ENCODE measurements at places on chromosomes 7 and 10.
A peak's percentile ranks its signal among the peaks of the same experiment; 100 is the strongest.

- DNase-seq = no peak
These were observed 834 bp upstream of the TRIL start for GRCh38 chr7:28958980-28959347.

DNA sequence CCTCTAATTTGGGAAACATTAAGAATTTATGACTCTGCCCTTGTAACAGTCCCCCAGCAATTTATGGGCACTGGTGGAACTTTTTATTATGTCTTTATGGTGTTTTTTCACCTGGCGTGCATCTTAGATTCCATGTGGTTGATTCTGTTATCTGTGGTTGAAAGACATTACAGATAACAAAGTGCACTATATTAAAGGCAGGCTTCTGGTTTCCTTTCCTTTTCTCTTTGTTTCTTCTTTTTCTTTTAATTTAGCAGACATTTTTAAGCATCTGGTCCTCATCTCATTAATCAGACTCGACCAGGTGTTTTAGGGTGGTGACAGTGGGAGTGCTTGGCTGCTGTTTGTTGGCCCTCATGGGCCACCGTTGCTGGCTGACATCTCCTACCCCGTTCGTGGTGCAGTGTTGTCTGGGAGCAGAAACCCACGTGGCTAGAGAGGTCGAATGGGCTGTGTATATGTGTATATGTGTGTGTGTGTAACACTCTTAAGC lies 77.4 kb downstream of the LRMDA start:
- DNase-seq = no peak

- no peak for DNase-seq
These were observed 74.0 kb upstream of the SAMD8 start for GRCh38 chr10:75037171-75038153.

DNA sequence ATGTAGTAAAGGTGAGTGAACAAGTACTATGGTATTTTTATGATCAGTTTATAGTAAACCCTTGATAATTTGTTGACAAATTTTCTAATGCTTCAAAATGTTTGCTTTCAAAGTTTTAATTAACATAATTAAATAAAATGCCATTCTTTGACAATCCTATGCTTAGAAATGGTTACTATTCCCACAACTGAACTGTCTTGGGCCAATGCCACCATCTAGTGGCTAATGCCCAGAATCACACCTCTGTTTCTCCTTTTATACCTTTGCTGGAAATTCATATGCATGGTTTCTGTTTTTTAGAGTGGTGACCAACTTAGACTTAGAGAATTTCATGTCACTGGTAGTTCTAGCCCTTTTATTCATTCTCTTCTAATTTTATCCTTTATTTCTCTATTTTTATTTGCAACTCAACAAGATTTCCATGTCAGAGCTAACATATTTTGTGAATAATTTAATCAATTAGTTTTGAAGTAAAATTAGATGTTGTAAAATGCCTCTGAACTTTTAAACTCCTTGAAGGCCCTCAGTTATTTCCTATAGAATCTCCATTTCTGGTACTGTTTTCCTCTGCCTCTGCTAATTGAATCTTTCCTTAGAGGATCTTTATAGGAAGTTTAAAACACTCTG lies 31.1 kb downstream of the PCGF5 start:
- DNase-seq = peak; percentile 25

DNA sequence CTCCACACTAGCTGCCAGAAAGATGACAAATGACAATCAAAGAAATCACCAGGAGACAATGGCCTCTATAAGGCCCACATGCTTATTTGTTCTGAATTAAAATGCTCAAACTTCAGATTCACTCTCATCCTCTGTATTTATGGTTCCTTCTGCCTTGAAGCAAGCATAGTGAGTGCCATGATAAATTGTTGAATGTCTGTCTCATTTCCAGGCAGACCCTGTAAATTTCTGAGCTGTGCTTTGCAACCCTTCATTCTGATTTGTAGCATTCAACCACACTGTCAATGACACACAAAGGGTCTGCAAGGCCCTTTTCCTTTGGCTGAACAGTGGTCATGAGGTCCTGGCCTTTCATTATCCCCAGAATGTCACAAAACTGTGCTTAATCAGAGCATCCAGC lies 506.6 kb upstream of the GHITM start:
- no peak for DNase-seq

- peak; percentile 48 for DNase-seq
These were observed 36.2 kb downstream of the UNCX start for GRCh38 chr7:1268866-1269265.

GRCh38 chr7:55569797-55570196 lies 2.5 kb downstream of the VOPP1 start:
- no peak for DNase-seq

DNA sequence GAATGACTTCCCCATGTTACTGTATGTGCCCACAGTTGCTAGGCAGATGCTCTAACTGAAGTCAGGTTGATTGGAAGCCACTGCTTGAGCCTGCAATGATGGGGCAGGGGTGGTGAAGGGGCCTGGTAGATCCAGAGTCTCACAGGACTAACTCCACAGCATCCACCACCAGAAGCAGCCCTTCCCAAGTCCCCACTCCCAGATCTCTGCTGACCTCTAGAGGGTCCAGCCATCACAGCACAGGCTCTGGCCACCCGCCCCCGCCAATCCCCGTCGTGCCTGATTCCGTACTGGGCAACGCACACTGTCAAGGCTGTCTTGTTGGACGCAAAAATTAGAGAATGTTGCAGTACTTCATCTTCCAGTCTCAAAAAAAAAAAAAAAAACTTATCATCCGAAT lies 136.8 kb upstream of the PDE1C start:
- DNase-seq = no peak

- peak; percentile 74 for DNase-seq
These were observed 52.1 kb downstream of the TSPAN12 start for GRCh38 chr7:120805636-120806388.

DNA sequence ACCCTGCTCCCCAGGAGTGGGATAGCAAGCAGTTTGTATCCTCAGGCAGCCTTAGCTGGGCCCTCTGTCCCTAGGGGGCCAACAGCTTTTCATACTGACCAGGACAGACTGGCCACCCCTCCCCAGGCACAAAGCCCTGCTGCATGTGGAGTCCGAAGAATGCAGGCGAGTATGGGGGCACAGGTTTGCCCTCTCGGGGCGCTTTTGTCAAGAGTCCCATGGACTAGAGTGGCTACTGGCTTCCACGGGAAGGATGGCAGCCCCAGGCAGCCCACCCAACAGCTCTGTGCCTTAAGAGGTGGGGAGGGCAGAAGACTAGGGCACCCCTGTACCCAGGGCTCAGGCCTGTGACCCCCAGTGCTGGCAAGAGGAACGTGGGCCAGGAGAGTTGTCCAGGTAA lies 10.7 kb downstream of the CXCL12 start:
- no peak for DNase-seq

DNA sequence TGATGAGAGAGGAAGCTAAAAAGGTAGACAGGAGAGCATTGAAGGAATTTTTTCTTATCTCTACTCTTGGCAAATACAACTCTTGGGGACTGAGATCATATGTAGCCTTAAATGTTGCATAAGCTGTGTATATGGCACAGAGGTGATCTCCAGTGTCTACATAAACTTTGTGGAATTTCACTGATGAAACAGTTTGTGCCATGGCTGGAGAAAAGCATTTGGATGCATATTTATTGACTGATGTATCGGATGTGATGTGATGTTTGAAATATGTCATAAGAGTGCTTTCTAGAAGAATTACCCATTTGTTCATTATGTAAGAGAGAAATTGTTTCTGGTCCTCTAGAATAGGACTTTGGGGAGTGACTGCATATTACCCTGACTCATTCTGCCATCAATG lies 244.9 kb upstream of the LRRTM3 start:
- DNase-seq = no peak

DNA sequence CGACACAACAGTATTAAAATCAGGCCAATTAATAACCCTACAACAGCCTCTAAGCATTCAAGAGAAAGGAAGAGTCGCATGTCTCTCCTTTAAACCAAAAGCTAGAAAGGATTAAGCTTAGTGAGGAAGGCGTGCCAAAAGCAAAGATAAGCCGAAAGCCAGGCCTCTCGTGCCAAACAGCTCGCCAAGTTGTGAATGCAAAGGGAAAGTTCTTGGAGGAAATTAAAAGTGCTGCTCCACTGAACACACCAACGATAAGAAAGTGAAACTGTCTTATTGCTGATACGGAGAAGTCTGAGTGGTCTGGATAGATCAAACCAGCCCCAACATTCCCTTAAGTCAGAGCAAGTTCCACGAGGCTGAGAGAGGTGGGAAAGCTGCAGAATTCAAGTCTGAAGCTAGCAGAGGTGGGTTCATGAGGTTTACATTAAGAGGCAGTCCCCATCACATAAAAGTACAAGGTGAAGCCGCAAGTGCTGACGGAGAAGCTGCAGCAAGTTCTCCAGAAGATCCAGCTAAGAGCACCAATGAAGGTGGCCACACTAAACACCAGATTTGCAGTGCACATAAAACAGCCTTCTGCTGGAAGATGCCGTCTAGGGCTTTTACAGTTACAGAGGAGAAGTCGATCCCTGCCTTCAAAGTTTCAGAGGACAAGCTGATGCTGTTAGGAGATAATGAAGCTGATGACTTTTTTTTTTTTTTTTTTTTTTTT lies 194.8 kb downstream of the MAD1L1 start:
- no peak for DNase-seq

DNA sequence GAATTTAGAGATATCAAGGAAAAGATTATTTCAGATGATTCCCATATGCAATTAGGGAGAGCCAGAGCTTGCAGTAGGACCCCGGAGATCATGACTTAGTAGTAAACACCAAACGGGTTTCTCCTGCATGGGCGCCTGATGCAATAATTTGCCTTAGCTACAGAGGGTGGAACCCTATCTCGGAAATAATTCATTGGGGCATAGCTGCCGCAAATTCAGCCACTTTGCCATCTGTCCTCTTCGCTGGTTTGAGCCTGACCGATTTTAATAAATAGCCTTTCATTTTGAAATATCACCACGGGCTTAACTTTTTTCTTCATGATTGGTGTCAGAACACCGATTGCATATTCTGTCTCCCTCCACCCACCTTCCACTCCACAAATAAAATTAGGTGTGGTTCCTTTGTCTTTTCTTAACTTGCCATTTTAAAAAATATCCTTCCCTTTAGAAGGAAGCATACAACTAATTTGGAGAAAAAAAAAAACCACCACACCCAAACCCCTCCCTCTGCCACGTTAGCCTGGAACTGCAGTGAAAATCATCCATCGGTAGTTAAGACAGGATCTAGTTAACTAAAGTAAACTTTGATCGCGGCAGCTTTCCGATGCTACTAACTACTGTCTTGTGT lies 1.4 kb downstream of the GARS1 start:
- DNase-seq = peak; percentile 38

DNA sequence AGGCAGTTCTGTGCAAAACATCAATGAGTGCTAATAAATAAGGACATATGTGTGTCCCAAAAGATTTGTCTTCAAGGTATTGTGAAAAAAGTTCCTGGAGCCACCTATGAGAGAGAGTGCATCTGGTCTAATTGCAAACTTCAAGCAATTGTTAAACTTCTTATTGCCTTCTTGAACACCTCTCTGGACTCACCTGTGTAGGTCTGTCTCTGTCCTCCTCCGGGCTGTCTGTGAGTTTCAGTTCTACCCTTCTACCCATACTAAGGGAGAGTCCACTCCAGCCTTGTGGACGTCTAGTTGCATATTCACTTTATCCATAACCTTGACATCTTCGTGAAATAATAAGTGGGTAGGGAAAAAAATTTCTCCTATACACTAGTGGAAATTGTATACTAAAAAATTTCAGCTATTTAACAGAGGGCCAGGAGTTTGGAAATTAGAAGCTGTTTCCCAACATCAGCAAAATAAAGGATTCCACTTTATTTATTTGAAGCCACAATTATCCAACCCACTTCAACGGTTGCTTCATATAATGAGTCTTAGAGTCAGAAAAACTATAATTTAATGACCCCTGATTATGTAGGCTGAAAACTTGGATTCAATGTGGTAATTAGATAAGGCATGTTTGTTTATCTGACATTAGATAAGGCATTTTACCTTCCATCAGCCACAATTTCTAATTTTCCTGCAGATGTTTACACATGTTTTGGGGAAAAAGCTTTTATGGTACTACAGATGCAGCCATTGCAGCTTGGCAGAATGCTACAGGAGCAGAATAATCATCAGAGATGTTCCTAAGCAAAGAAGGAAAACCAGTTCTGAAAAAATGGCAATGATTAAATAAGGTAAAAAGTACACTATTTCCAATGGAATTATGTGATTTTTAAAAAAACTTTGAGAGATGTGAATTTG lies 150.8 kb upstream of the FAM3C start:
- DNase-seq = peak; percentile 88

DNA sequence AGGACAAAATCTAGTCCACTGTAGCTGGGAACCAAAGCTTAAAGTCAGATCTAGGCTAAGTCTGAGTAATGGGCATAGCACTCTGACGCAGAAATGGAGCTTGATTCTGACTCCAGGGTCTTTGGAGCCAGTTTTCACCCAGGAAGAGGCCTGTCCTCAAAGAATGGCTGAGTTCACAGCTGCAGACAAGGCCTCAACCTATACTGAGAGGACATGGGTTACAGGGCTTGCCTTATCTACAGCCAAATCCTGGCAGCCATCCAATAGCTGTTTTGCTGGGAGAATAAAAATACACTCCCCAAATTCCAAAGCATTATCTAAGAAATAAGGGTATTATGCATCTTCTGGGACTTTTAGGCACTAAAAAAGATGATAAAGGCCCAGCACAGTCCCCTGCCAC lies 154.8 kb downstream of the RAPGEF5 start:
- no peak for DNase-seq

DNA sequence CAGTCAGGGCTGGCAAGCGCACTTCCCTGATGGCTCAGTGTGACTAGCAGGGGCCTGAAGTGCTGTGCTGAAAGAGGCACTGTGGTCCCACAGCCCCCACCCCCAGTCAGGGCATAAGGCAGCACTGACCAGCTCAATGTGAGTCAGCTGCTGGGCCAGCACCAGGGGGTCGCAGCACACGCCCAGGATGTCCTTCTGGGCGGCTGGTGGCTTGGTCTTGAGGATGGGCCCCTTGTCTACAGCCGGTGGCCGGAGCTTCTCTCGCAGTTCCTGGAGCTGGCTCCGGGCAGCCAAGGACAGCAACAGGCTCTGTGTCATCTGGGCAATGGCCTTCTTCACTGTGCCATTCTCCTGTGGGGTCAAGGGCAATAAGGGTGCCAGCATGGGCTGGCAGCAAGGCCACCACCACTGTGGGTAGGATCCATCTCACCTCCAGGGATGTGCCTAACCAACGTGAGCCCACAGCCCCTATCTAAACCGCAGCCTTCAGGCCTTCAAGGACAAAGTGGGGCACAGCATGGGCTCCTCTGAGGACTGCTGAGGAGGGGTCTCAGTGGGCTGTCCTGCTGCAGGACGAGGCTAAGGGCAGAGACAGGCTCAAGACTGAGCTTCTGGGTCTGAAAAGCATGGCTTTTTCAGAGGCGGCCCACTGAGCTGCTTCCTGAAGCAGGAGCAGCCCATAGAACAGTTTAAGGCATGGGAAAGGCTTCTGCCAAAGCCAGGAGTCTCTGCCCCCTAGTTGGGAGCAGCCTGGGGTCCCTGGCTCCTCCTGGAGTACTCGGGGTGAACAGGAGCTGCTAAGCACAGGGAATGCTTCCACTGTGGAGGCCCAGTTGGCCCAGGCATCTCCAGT lies 62.5 kb downstream of the CSGALNACT2 start:
- DNase-seq = no peak

GRCh38 chr7:121798896-121799295 lies 74.1 kb upstream of the PTPRZ1 start:
- DNase-seq = no peak

- DNase-seq = no peak
These were observed 35.3 kb downstream of the ATAD1 start for GRCh38 chr10:87782721-87783120.

- no peak for DNase-seq
These were observed 98.8 kb upstream of the CDK1 start for GRCh38 chr10:60679388-60679990.

- peak; percentile 69 for DNase-seq
These were observed 269.8 kb downstream of the ADARB2 start for GRCh38 chr10:1467334-1468076.

- no peak for DNase-seq
These were observed 46.7 kb downstream of the SHOC2 start for GRCh38 chr10:110966146-110966545.

Measured in NCI-H1105 treated with DMSO at 0.1 percent for 48 hours (cell line).